ENCODE measurements at places on chromosomes 7 and 10. TPM values are rescaled to one million over a fixed set of nuclear protein-coding genes. Genes with fewer than 3 reads are reported as not detected.

Gene IRF5
- 0.44 TPM for total RNA-seq

Gene SYT15
- total RNA-seq, result 2.8 TPM

Gene AKR1B1
- total RNA-seq, result 96.0 TPM

Gene CPXM2
- total RNA-seq, result 0.18 TPM

Gene GRM8
- 4.2 TPM for total RNA-seq

Gene STOX1
- total RNA-seq, result 8.0 TPM

Gene CDHR1
- total RNA-seq, result 0.31 TPM

Gene SLC26A3
- total RNA-seq, result 2.0 TPM

Gene CALHM3
- 1.3 TPM for total RNA-seq

Gene PAX2
- not detected for total RNA-seq

Gene RNF148
- total RNA-seq, result 0.26 TPM

Gene COL13A1
- 0.43 TPM for total RNA-seq

Gene MACC1
- total RNA-seq, result 16.1 TPM

Gene PTPN20
- not detected for total RNA-seq

Gene H2BK1
- not detected for total RNA-seq

Gene POLR2J2
- 8.6 TPM for total RNA-seq

Gene ALOX5
- 1.9 TPM for total RNA-seq

Gene TAF6
- 91.2 TPM for total RNA-seq

Gene MGAM2
- total RNA-seq, result 1.2 TPM

Gene GTF2IRD1
- 60.7 TPM for total RNA-seq

Gene SUN3
- not detected for total RNA-seq

Gene ELN
- total RNA-seq, result 0.33 TPM

Gene EGR2
- total RNA-seq, result 0.71 TPM

Gene PNLIPRP3
- not detected for total RNA-seq

Gene ENTPD7
- 31.2 TPM for total RNA-seq

Gene UPK3B
- total RNA-seq, result 4.7 TPM

Gene UCMA
- total RNA-seq, result not detected

Gene TUBAL3
- not detected for total RNA-seq

Gene TSPAN12
- total RNA-seq, result 23.2 TPM

Gene NOM1
- total RNA-seq, result 33.6 TPM

Gene LRRC61
- 28.3 TPM for total RNA-seq

Gene NXPH1
- total RNA-seq, result not detected

Gene OR6V1
- not detected for total RNA-seq

Gene NCF1
- not detected for total RNA-seq

Gene LIPN
- total RNA-seq, result not detected

Gene TAS2R41
- not detected for total RNA-seq

Gene STK31
- total RNA-seq, result 1.6 TPM

Gene C10orf67
- total RNA-seq, result 0.38 TPM

Gene MYH16
- total RNA-seq, result not detected

Gene FAM241B
- 42.4 TPM for total RNA-seq

Gene IGF2BP3
- 96.9 TPM for total RNA-seq

Gene ACSM6
- not detected for total RNA-seq

Gene CLCN1
- 0.14 TPM for total RNA-seq

Gene DPP6
- 13.1 TPM for total RNA-seq

Gene COL28A1
- total RNA-seq, result 17.3 TPM

Gene NUDT13
- 3.7 TPM for total RNA-seq

Gene HABP2
- 112 TPM for total RNA-seq

Gene SFRP5
- 81.0 TPM for total RNA-seq

Gene BLNK
- 1.8 TPM for total RNA-seq

Gene RASA4
- 21.0 TPM for total RNA-seq

Data from progenitor cell of endocrine pancreas (in vitro differentiated cells).